ENCODE measurements at places on chromosomes 13 and 19. TPM values are rescaled to one million over a fixed set of nuclear protein-coding genes. Genes with fewer than 3 reads are reported as not detected.

Gene PSG2
- not detected for total RNA-seq

Gene ZNF491
- 2.1 TPM for total RNA-seq

DNA sequence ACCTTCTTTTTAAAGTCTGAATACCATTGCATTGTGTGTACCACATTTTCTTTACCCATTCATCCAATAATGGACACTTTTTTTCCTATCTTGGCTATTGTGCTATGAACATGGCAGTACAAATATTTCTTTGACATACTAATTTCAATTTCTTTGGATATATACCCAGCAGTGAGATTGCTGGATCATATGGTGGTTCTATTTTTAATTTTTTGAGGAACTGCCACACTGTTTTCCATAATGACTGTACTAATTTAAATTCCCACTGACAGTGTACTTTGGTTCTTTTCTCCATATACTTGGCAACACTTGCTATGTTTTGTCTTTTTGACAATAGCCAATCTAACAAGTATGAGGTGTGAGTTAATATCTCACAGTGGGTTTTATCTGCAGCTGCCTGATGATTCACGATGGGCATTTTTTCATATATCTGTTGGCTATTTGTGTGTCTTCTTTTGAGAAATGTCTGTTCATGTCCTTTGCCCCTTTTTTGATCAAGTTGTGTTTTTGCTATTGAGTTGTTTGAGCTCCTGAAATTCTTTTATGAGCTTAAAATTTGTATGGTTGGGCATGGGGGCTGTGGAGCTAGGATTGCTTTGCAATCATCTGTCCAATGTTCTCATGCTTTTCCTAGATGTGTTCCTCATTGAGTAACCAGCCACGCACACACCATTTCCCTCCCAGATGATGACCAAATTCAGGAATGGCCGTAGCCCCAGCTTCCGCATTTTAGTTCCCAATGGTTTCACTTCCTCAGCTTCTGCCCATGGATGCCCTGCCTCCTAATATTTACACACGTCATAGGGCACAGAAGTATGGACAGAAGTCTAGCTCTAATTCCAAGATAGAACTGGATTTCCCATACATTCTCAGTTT lies 380.0 kb upstream of the SGCG start:
- no peak for DNase-seq

GRCh38 chr13:100825557-100825956 lies 151.0 kb upstream of the TMTC4 start:
- DNase-seq: no peak

- DNase-seq: peak; percentile 54
Observed at GRCh38 chr19:17180997-17181702, 34.0 kb upstream of the USE1 start.

- DNase-seq: no peak
Observed at GRCh38 chr13:111638233-111638632, 317.8 kb downstream of the TEX29 start.

DNA sequence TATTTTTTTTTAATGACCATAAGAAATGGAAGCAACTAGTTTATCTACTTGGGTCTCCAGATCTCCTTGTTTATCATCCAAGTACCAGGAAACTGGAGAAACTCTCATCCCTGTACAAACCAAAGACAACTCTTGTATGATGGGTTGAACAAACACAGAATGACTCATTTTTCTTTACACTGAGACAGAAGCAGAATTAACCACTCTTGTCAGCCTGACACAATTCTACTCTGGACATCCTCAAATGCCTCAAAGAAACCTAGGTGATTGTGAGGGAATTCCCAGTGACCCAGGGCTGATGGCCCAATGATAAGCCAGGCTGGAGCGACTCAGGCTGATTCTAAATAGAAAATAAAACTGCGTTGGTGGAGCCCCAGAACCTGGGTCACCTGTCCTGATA lies 151.5 kb downstream of the ZNF737 start:
- no peak for DNase-seq

GRCh38 chr13:21039097-21039800 lies 22.1 kb downstream of the LATS2 start:
- DNase-seq: no peak

DNA sequence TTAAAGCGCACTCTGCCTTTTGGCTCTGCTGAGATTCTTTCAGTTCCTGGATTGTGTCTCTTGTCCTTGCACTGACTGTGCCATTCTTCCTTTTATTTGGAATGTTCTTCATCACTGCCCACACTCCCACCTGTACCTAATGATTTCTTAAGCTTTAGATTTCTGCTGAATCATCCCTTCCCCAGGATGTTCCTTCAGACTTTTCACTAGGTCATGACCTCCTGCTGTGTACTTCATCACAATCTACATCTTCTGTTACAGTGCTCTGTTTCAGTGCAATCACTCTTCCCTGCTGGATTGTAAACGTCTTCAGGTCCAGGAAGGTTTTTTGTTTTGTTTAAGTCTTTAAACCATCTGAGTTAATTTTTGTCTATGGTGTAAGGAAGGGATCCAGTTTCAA lies 281.0 kb downstream of the ATP8A2 start:
- no peak for DNase-seq

GRCh38 chr13:75986818-75987217 lies 350.7 kb downstream of the LMO7 start:
- DNase-seq: no peak

All from WTC11 (cell line).